ENCODE measurements at places on chromosomes 3 and 15.
A peak's percentile ranks its signal among the peaks of the same experiment; 100 is the strongest.

DNA sequence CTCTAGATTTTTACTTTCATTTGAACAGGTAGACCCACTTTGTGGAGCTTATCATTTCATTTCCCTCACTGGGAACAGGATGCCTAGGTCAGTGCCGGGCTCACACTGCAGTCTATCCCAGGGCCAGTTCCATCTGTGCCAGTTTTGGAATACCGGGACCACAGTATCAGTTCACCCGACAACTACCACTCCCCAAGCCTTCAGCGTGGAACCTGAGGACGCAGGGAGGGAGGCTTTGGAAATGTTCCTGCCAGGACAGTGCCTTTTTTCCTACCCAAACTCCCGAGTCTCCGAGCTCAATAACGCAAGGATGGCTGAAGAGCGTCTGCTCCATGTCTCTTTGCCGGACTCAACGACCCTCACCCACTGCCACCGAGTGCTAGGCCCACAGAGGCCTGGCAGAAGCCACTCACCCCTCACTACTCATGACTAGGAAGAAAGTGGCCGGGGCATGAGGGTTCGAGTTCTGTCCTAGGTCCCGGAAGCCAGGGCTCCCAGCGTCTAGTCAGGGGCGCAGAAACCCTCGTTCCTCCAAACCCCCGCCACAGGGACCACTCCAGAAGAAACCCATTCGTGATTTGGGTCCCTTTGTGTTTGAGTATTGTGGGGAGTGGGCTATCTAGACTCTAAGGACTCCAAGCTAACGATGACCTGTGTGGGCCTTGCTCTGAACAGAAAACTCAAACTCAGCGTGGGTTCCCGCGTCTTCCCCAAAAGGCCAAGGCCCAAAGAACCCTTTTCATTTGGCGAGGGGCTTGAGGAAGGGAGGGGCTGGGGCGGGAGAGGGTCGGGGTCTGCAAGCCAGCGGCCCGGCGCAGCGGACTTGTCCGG lies 11.4 kb downstream of the ZIC1 start:
- no peak for DNase-seq

- no peak for DNase-seq
Measured at GRCh38 chr3:53630547-53630946, 136.1 kb downstream of the CACNA1D start.

DNA sequence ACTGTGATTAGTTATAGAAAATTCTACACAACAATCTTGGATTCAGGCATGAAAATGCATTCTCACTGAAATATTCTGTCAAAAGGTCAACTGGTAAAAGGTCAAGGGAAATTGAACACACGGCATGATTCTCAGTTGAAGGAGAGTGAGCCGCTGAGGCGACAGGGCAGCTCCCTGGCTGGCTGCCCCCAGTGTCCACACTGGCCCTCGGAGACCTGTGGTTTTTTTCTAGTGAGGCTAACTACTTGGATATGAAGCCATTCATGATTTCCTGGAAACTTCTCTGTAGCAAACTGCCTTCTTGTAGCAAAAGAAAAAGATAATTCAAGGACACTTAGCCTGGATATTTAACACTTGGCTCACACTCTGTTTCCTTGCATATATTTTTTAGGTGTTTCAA lies 37.2 kb downstream of the AADACL2 start:
- DNase-seq: peak; percentile 46

GRCh38 chr15:38683382-38684242 lies 119.0 kb upstream of the RASGRP1 start:
- peak; percentile 38 for DNase-seq

- no peak for DNase-seq
Measured at GRCh38 chr3:38648024-38648658, 1.3 kb downstream of the SCN5A start.

All from A549 (cell line).